ENCODE measurements at places on chromosomes 3 and 15.
A peak's percentile ranks its signal among the peaks of the same experiment; 100 is the strongest.

DNA sequence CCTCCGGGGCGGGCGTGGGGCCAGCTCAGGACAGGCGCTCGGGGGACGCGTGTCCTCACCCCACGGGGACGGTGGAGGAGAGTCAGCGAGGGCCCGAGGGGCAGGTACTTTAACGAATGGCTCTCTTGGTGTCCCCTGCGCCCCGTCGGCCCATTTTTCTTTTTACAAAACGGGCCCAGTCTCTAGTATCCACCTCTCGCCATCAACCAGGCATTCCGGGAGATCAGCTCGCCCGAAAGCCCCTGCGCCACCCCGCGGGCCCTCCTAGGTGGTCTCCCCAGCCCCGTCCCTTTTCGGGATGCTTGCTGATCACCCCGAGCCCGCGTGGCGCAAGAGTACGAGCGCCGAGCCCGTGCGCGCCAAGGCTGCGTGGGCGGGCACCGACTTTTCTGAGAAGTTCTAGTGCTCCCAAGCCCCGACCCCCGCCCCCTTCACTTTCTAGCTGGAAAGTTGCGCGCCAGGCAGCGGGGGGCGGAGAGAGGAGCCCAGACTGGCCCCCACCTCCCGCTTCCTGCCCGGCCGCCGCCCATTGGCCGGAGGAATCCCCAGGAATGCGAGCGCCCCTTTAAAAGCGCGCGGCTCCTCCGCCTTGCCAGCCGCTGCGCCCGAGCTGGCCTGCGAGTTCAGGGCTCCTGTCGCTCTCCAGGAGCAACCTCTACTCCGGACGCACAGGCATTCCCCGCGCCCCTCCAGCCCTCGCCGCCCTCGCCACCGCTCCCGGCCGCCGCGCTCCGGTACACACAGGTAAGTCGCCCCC is at the start of gene THBS1:
THBS1 (plus strand) TSS at position 595 of the 757 bp plus-strand sequence. CDS start 779 bp downstream, outside the sequence.
- peak; percentile 93 for DNase-seq

DNA sequence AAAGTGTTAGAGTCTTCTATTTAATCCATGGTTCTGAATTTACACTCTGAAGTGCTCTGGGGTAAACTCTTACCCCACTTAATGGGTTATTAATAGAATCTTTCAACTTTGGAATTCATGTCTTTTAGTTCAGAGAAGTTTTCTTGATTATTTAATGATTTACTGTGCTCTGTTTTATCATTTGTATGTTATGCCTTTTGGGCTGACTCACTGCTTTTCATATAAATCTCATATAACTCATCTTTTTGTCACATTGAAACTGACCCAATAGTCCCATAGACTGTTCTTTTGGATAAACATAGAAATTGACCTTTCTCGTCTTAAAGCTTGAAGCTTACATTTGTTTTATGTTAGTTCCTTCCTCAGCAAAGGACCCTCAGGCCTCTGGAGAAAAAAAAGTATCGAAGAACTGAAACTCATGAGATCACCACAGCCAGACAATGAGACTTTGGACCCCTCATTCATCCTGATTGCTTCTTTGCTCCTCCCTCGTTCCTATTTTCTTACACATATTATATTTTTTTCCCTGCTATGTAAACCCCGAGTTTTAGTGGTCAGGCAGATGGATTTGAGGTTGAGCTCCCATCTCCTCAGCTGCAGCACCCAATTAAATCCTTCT is 229.1 kb upstream of the CBLB start:
- DNase-seq: no peak

DNA sequence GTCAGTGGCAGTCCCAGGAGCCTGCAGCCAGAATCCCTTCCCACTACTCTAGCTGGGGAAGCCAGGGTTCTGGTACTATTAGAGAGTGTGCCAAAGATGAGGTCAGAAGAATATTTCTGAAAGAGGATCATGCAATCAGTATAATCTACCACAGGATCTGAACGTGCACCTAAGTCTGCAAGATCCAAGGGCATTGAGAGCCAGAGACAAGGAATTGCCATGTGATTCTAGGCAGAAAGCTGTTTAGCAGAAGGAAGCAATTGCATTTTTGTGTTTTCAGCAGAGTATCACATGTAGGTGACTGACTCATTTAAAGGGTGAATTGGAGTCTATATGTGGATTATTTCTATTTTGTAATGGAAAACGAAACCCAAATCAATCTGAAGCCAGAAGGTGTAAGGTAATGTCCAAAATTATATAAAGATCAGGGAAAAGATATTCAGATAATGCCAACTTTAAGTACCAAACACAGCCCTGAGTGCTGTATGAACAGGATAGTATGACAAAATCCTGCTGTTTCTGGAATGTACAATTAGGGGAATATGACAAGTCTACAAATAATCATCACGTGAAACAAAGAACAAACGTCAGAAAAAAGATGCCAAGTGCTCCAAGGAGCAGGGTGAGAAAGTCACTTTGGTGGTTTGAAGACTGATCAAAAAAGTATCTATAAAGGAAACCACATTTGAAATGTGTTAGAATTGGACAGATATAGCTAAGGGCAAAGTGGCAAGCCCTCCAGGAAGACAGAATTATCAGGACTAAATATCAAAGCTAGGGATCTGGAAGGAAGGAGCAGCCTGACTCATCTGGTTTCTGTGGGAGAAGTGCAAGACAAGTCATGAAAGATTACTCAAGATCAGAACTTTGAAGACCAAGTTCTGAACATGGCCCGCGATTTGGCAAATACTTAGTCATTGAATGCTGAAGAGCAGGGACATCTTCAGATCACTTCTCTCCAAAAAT is 1036.6 kb downstream of the NTRK3 start:
- peak; percentile 32 for DNase-seq

GRCh38 chr15:81889485-81889881 is 156.3 kb downstream of the MEX3B start:
- DNase-seq: no peak

GRCh38 chr3:19476281-19476680 is 328.0 kb downstream of the KCNH8 start:
- no peak for DNase-seq

DNA sequence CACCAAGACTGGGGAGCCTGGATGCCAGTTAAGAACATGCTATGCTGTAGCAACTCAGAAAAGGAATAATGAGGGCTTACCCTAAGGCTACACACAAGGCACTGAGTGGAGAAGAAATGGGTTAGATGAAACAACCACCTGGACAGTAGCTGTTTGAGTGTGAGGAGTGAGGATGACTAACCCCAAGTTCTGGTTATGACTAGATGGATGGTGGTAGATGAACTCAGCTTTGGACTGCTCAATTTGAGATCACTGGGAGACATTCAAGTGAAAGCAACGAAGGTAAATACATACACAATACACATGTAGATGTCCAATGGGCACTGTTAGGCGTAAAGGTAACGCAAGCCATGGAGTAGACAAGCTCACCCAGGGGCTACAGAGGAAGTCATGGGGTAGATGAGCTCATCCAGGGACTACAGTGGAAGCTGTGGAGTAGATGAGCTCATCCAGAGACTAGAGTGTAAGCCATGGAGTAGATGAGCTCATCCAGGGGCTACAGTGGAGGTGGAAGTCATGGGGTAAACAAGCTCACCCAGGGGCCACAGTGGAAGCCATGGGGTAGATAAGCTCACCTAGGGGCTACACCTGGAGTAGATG is 98.3 kb downstream of the ANO10 start:
- no peak for DNase-seq

- DNase-seq: no peak
These were observed 23.6 kb upstream of the DUSP7 start for GRCh38 chr3:52079958-52080357.

DNA sequence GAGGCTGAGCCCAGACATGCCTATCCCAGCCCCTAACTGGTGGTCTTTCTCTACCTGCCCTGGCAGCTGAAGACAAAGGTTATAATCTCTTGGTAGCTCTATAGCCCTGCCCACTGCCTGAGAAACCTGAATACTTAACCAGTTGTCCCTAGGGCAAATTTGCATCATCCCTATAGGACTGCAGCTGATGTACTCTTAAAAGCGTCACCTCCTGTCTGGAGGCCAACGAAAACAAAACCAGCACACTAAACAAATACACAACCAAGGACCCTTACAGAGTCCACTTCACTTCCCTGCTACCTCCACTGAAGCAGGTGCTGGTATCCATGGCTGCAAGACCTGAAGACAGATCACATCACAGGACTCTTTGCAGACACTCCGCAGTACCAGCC is 98.0 kb downstream of the KCNAB1 start:
- no peak for DNase-seq

DNA sequence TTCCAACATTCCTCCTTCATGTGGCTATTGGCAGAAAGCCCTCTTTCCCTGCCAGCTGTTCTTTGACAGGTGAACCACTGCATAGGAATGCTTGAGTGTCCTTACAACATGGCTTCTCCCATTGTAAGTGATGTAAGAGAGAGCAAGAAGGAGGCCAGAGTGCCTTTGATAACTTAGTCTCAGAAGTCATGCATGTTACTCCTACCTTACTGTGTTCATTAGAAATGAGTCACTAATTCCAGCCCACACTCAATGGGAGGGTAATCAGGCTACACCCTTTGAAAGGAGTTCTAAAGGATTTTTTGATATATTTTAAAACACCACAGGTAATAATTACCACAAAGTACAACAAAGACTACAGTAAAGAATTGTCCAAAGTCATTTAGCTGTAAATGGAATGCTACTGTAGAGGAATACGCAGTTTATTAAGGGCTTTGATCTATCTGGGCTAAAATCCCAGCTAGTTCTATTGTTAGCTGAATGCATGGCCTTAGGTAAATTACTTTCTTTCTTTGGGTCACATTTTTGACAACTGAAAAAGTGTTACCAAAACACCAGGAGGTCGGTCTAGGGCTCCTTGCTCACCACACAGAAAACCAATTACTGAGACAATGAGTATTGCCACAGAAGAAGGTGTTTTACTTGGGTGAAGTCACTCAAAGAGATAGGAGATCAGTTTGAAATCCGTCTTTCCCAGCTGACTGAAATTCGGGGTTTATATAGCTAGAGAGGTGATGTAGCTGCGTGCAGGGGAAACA is 154.9 kb downstream of the GRM7 start:
- DNase-seq: no peak

GRCh38 chr3:160001850-160002623 is 13.4 kb downstream of the IL12A start:
- DNase-seq: no peak

DNA sequence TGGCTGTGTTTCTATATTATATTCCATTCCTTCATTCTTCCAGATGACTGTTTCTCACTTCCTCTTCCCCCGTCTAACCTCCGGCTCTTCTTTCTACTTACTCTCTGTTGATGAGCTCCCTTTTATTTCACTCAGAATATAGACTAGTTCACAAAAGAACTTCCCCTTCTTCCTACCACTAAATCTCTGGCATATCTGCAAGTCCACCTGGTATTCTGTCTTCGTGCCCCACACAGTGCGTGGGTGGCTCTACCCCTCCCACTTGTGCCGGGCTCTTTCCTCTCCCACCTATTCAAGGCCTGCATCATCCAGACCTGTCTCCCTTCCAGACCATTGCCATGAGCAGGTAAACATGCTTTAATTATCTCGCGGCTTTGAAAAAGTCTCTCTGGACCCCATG is 73.0 kb downstream of the SCN10A start:
- no peak for DNase-seq

DNA sequence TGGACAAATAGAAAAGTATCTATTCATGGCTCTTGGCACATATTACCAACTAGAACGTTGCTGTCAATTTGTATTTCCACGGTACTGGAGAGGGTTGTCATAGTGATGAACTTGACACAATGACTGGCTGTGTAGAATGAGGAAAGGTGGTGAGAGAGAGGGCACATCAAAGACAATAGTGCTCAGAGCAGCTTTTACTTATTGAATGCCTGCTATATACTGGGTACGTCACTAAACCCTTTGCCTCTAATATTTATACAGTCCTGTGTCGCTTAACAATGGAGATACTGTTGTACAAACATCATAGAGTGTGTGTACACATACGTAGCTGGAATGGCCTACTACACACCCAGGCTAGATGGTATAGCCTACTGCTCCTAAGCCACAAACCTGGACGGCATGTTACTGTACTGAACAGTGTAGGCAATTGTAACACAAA is 8.3 kb downstream of the TMPRSS7 start:
- no peak for DNase-seq

GRCh38 chr3:16608816-16609215 is 3.6 kb upstream of the DAZL start:
- no peak for DNase-seq

GRCh38 chr3:51717446-51717845 is 10.6 kb downstream of the GRM2 start:
- no peak for DNase-seq

- DNase-seq: no peak
These were observed 147.7 kb downstream of the XXYLT1 start for GRCh38 chr3:195123281-195123691.

GRCh38 chr15:70863450-70864218 is 9.7 kb upstream of the LARP6 start:
- peak; percentile 88 for DNase-seq

DNA sequence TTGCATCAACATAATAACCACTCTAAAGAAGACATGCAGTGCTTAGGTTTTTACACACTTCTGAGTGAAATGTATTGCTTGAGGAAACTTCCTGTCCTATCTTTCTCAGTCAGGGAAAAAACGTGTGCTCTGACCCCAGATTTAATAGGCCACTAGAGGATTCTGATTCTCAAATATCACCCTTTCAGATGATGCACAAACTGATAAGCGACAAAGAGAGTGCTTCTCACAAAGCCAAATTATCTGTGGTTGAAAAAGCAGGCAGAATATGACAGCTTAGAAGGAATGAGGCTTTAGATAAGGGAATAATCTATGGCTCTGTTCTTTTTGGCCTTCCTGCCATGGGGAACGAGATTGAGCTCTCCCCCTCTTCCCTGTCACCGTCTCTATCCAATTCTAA is 583.4 kb upstream of the SGO1 start:
- DNase-seq: no peak

- no peak for DNase-seq
These were observed 169.2 kb downstream of the UBE2E2 start for GRCh38 chr3:23372285-23372684.

- peak; percentile 20 for DNase-seq
These were observed 121.5 kb downstream of the PTPRG start for GRCh38 chr3:61682671-61683548.

DNA sequence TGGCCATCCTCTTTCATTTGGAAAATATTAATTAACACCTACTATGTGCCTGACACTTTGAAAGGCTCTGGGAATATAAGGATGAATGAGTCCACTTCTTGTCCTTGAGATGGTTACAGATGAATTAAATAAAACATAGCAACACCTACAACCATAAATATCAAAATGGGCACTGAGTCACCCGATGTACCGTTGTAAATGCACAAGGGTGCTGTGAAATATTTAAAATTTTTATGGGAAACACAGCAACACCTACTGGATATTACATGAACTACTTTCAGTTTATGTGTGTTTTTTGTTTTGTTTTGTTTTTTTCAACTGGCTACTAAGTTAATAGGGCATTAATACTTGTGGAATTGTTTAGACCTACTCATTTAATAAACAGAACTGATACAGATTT is 239.0 kb upstream of the NAALADL2 start:
- peak; percentile 1 for DNase-seq

- DNase-seq: no peak
These were observed 4.6 kb upstream of the NIT2 start for GRCh38 chr3:100329800-100330489.

- peak; percentile 58 for DNase-seq
These were observed 98.6 kb downstream of the TPRG1 start for GRCh38 chr3:189270248-189270832.

- no peak for DNase-seq
These were observed 539 bp upstream of the PLCL2 start for GRCh38 chr3:16884084-16884747.
